ENCODE measurements at places on chromosomes 1 and 21.

- no peak for DNase-seq
Measured at GRCh38 chr1:45470306-45470798, 20.6 kb downstream of the TESK2 start.

GRCh38 chr1:203930342-203930741, 68.9 kb downstream of the SNRPE start:
- DNase-seq: no peak

DNA sequence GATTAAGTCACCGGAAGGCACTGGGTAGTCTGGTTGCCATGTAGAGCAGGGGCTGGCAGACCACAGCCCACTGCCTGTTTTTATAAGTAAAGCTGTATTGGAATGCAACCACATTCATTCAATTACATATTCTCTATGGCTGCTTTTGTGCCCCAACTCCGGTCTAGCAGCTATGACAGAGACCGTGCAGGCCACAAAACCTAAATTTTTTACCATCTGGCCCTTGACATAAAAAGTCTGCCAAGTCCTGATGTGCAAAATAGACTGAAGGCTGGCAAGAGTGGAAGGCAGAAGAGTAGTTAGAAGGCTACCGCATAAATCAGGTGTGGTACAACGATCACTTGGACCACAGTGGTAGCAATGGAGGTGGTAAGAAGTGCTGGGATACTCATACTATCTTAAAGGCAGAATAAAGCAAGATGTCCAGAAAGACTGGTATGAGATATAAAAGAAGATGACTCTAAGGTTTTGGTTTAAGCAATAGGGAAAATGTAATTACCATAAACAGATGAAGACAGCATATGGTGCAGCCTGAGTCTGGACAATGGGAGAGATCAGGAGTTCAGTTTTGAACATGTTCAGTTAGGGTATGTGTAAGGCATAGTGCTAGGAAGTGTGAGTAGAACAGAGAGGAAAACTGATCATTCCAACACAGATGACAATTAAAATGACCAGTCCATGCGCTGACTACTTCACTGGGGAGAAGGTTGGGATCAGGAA, 37.2 kb downstream of the EGLN1 start:
- DNase-seq: no peak

- no peak for DNase-seq
Measured at GRCh38 chr21:34043333-34043732, 30.0 kb upstream of the MRPS6 start.

GRCh38 chr1:99548943-99549605, 96.8 kb upstream of the PALMD start:
- DNase-seq: no peak

DNA sequence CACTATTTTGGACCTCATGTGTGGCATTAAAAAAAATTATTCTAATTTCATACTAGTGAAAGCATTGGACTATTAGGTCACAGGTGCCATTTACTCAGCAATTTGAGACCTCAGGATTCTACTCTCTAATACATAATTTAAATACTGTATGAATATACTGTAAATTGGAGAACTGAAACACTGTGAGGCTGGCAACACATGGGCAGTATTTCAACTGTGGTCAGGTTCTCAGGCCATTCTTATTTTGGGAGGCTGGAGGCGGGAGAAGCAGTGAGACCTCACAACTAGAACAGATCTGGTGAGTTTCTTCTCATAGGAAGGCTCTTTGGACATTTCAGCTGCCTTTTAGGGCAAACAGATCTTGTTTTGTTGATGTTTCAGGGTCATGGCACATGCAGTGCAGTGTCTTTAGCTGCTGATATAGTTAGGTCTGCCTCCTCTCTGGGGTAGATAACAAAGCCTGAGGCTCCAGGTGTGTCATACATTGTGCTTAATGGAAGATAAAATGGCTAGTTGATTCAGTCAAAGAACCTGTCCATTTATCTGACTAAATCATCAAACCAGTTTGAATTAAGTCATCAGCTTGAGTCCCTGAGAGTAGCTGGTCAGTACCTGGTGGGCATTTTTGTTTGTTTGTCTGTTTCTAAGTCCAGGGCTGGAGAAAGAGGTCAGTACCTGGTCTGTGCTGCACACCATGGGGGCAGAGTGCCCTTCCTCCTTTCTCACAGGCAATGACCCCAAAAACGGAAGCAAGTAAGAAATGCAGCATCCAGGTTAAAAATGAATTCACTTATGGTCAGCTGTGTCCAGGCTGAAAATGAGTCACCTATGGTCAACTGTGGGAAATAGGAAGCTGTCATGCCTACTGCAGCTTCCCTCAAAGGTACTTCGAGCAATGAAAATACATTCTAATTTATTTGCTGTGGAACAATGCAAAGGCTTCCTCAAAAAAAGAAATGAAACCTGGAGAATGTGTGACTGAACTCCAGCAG, 216.2 kb downstream of the SDCCAG8 start:
- DNase-seq: no peak

GRCh38 chr1:115337276-115337632, 795 bp downstream of the NGF start:
- no peak for DNase-seq
